ENCODE measurements at places on chromosomes 6 and 20.
A peak's percentile ranks its signal among the peaks of the same experiment; 100 is the strongest.

DNA sequence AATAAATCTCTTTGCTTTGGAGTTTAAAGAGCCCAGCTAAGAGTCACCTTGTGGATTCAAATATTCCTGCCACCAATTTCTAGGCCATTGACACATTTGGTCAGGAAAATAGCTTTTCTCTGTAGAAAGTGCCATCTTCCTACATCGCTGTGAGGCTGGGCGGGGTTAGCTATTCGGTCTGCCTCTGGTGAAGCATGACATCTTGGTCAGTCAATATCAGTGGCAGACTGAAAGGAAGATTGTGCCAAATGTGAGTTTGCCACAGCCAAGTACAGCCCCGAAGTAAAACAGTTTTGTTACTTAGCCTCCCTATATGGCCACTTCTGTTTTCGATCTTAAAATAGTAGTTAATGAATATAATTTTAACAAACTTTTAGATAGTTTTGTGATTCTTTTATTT is 65.5 kb upstream of the FABP7 start:
- no peak for DNase-seq

GRCh38 chr6:147022041-147022440 is 182.2 kb upstream of the STXBP5 start:
- no peak for DNase-seq

- no peak for DNase-seq
Measured at GRCh38 chr6:121581327-121581726, 145.9 kb downstream of the GJA1 start.

DNA sequence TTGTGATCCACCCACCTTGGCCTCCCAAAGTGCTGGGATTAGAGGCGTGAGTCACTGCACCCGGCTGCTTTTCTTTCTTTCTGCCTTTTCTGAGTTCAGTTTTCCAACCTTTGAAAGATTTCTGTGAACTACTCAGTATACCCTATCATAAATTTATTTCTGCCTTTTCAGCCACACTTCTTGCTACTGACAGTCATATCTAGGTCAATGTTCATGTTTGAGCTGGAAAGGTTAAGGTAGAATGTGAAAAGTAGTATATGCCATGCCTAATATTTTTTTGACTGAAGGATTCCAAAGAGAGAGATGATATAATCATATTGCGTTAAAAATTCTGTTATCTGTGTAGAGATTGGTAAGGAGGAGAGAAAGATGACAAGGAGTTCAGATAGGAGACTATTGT is 25.9 kb upstream of the CEP162 start:
- DNase-seq, result no peak

DNA sequence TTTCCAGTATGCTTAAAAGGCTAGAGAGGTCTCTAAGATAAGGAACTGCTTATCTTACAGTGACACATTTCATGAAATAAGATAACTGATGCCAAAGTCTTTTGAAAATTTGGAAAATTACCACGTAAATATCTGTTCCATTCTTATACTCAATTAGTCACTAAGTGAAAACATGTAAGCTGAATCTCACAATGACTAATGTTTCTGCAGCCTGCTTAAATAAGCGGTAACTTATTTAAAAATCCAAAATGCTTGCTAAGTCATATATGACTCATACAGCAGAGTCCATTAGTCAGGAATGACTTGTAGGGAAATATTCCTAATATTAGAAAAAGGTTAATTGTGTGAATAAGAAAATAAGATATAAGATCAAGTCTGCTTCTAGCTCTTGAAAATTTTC is 27.8 kb upstream of the LGSN start:
- no peak for DNase-seq

DNA sequence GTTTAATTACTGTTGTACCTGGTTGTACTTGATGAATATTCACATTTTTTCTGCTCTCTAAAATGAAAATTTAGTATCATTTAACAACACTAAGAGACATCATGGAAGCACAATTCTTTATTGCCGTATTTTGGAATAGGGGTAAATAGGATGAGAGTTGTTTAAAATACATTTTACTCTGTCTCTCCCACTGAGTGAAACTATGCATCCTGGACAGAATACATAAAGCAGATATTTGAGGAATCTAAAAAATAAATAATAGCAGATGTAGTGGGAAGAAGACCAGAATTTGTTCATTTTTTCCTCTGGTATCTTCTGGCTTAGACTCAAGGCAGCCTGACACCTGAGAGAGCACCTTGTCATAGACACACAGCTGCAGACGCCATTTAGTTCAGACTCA is 119.1 kb upstream of the AHI1 start:
- no peak for DNase-seq

DNA sequence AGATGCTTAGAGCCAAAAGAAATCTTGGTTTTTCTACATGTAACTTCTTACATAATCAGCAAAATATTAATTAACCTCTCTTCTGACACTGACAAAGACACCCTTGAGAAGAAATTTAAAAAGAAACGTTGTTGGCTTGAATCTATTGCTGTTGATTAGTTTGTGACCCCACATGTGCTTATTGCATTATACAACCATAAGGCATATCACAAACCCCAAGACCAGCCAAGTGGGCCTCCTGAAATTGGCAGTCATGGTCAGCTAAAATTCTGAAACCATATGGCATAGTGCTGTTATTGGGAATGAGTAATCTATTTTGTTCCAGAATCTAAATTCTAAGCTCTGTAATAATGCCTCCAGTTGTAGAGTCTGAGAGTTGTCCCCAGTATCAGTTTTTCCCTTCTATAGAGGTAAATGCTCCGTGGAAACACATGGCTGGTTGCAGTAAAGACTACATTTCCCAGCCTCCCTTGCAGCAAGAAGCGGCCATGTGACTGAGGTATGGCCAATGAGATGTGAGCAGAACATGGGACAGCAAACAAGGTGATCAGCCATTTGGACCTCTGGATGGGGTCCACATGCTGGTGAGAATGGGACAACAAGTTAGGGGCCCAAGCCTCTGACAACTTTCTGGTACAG is 42.3 kb upstream of the PTPN1 start:
- DNase-seq, result peak; percentile 52

DNA sequence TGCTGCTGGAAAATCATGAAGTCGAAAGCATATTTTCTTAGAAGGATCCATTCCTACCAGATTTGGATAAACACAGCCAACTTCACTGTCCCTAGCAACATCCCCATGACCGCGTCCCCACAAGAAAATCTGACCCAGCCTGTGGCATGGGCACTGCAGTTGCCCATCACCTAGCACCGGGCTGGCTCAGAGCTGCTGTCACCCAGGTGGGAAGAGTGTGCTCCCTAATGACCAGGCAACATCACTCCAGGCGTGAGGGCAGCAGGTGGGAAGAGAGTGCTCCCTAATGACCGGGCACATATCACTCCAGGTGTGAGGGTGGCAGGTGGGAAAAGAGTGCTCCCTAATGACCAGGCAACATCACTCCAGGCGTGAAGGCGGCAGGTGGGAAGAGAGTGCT is 238.0 kb downstream of the TBXT start:
- no peak for DNase-seq

DNA sequence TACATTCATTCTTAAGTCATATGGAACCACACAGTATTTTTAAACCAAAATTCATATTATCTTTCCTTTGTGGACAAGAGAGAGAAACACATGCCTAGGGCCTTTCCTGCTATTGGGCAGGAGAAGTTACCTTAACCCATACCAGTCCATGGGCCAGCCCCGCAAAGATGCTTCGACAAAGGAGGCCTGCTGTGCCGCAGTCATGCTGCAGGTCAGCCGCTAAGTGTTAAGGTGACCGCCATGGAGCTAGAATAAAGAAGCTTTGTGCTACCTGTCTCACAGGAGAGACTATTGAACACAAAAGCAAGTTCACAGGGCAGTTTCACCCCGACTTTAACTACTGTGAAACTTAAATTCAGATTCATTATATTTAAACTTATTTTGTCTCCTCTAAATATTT is 62.3 kb upstream of the TMEM181 start:
- DNase-seq, result no peak

DNA sequence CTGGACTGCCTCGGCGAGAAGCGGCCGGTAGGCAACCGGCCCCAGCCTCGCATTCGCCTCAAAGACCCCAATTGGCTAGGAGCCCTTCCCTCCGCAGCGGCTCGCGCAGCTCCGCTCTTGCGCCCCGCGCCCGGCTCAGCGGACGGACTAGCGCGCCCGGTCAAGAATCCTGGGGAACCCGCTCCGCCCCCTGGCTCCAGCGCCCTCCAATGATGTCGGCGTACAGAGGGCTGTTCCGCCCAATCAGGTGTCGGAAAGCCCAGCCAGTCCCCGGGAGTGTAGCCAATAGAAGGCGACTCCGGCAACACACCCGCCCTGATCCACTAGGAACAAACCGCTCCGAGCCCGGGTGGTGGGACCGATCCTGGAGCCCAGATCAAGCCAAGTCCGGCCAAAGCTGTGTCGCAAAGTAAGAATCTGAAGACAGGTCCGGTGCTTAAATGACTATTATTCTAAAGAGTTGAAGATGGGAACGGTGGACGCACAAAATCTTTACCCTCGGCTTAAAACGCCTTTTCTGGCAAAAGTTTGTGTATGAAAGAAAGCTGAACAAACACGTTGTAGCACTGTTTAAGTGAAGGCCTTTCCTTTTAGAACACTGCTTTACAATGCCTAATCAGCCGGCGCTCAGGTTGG is 132.2 kb downstream of the OGFRL1 start:
- peak; percentile 3 for DNase-seq

DNA sequence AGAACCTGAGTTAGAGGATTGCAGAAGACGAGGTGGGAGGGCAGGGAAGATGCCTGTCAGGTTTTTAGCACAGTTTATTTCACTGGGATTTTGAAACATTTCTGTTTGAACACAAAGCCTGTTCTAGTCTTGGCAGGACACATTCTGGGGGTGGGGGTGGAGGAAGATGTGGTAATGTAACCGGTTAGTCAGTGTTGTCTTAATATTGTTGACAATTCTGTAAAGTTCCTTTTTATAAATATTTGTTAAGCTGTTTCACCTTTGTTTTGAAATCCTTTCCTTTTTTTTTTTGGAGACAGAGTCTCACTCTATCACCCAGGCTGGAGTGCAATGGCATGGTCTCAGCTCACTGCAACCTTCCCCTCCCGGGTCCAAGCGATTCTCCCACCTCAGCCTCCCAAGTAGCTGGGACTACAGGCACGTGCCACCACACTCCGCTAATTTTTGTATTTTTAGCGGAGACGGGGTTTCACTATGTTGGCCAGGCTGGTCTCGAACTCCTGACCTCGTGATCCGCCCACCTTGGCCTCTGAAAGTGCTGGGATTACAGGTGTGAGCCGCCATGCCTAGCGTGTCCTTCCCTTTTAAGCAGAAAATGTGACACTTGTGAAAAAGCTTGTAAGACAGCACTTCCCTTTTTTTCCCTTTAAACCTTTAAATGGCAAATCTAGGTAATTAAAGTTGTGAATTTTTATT is 20.2 kb downstream of the SLC9A8 start:
- DNase-seq, result no peak

DNA sequence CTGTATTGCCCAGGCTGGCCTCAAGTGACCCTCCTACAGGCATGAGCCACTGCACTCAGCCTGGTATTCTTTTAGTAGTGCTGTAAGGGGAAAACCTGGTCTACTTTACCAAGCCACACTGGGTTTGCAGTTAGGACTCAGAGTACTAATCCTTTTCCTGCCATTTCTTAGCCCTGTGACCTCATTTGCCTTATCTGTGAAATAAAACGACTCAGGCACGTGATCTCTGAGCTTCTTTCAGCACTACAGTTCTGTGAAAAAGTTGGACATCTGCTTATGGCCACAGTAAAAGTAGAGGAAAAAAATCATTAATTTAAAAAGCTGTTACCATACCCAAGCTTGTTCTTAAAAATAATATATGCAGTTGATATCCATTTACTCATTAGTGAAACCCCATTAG is 1007.5 kb downstream of the KIF16B start:
- DNase-seq, result no peak

DNA sequence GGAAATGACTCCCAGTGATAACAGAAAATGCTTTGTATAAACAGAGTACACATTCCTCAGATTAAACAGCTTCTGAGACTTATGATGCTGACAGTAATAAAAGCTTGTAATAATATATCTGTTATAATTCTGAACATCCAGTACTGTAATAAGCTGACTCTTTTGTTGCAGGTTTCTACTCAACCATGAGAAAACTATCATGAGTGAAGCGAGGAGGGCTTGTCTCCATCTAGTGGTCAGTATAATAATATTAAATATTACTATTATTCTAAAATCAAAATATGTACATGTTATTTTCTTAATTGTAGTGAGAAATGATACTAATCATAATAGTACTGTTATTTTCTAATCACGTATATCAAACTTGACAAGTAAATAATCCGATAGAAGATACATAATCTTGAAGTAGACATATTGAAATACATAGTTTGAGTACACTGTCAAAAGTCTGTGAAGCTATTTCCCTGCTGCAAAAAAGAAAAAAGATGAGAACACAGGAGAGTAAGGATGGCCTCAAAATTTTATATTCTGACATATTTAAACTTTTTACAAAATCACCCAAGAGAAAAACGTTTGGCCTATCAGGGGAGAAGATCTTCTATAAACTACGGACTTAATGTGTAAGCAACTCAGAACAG is 183.1 kb downstream of the MOXD1 start:
- DNase-seq, result no peak

GRCh38 chr6:13916230-13916944 is 8.4 kb upstream of the RNF182 start:
- no peak for DNase-seq

GRCh38 chr20:7765221-7765620 is 175.0 kb downstream of the HAO1 start:
- no peak for DNase-seq
